ENCODE measurements at places on chromosomes 2 and 18.
A peak's percentile ranks its signal among the peaks of the same experiment; 100 is the strongest.

- DNase-seq: no peak
These were observed 91.5 kb downstream of the CCBE1 start for GRCh38 chr18:59605633-59606192.

- no peak for DNase-seq
These were observed 216.4 kb downstream of the NR4A2 start for GRCh38 chr2:156116113-156116512.

GRCh38 chr2:217279140-217279539 is 419.3 kb upstream of the TNP1 start:
- no peak for DNase-seq

- no peak for DNase-seq
These were observed 5.1 kb upstream of the PROM2 start for GRCh38 chr2:95269036-95269680.

DNA sequence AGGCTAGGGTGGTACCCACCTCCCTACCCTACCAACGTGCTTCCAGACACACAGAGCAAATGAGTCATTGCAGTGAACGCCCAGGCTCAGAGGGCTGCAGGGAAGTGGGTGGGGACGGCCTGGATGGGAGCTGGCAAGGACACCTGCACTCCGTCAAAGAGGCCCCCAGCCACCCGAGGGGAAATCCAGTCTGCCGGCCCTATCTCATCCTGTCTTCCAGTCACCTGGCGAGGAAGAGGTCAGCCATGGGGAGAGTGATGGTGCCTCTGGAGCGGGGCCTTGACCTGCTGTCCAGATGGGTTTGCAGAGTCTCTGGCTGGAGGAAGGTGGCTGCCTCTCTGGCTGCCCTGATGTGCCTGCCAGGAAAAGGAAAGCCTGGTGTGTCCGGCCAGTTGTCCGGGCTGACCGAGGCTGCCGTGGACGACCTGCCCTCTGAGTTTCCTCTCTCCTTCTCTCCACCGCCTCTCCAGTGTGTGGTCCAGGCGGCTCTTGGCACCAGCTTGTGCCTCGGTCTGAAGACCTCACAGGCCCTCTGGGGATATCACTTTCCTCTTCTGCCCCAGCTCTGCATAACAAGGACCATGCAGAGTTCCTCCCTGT is 209.7 kb upstream of the COPS8 start:
- no peak for DNase-seq

DNA sequence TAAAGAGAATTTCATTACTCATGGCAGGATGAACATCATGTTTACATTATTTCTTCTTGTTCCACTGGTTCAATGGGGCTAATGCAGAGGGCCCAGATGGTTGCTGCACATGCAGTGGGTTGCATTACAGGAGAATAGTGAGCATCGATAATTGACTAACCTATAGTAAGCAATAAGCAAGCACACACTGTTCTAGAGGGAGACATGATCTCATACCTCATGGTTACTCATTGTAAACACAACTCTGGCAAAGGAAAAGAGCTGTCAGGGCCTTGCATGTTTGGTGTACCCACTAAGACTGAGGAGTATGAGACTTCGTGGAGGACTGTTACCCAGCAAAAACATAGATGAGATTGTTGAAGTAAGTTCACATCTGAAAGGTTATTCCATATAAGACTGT is 885.6 kb upstream of the VRK2 start:
- no peak for DNase-seq

GRCh38 chr18:21298351-21298750 is 56.3 kb downstream of the GREB1L start:
- no peak for DNase-seq

- DNase-seq: no peak
These were observed 1533.0 kb downstream of the LRP1B start for GRCh38 chr2:140597836-140598235.

DNA sequence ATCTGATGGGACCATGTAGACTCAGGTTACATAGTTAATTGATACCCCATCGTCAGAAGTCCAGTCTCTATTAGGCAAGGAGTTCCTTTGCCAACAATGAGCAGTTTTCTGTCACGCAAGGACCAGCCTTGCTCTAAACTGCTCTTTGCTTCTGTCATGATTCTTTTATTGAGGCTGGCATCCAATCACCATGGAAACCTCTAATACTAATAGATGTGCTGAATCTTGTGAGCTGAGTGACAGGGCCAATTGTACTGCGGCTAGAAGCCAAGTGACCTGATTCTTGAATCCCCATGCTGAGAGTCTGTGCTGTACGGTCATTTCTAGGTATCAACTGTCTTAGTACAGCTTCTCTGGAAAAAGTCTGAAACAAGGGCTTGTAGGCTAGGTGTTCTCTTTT is 395.6 kb downstream of the RND3 start:
- no peak for DNase-seq

GRCh38 chr2:205651719-205652118 is 30.6 kb upstream of the NRP2 start:
- DNase-seq: no peak

DNA sequence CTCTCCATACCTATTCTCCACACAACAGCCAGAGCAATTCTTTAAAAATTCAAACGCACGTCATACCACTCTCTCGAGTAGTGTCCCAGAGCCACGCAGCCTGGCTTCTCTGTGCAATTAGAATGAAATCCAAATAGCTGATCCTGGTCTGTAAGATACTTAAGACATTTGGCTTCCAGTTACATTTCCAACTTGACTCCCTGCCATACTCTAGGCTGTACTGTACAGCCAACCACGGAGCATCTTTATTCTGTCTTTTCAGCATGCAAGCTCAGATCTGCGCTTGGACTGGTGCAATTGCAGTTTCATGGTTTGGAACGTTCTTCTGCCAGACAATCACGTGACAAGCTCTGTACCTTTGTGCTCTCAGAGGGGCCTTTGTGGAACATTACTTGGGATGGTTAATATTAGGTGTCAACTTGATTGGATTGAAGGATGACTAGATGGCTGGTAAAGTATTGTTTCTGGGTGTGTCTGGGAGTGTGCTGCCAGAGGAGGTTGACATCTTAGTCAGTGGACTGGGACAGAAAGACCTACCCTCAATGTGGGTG is 325.6 kb downstream of the SOX11 start:
- no peak for DNase-seq

GRCh38 chr18:79930020-79930642 is 21.3 kb downstream of the SLC66A2 start:
- no peak for DNase-seq

DNA sequence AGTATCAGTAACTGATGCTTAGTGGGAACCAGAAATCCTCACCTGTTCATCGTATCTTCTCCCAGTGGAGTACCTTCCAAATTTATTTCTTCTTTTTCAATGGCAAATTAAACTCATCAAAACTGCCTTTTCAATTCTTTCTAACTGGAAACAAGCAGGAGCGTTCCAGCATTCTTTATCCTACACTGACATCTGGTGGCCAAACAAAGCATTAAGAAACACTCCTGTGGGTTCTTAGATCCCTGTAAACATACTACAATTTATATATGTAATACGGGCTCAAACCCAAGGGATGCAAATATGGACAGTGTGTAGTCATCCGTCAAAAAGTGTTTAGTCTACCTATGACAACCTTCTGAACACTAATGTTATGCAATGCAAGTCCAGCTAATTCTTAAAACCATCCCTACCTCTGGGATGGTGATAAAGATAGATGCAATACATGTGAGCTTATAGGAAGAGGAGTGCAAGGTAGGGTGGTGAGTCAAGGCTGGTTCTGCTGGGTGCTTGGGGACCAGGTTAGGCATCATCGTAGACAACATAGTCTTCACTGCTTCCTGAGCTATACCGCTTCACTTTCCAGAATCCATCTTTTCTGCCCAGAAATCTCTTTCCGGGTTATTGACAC is 375.0 kb downstream of the CTNNA2 start:
- DNase-seq: no peak

DNA sequence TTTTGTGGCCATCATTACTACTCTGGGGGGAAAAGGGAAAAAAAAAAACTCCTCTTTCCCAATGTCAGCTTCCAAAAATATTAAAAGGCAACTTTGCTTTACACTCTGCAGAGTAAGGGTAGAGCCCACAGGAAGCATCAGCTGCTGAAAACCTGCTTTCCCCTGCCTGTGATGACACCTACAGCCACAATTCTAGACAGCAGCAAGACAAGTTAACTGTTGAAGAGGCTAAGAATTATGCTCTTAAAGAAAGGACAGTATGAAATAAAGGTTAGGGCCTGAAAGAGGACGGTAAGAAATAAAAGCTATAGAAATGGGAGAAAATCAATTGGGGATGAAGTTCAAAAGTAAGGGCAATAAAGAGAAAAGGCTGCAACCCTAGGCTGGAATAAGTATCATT is 3.0 kb downstream of the PDE11A start:
- DNase-seq: no peak

- DNase-seq: no peak
These were observed 104.7 kb upstream of the NABP1 start for GRCh38 chr2:191573216-191573615.

DNA sequence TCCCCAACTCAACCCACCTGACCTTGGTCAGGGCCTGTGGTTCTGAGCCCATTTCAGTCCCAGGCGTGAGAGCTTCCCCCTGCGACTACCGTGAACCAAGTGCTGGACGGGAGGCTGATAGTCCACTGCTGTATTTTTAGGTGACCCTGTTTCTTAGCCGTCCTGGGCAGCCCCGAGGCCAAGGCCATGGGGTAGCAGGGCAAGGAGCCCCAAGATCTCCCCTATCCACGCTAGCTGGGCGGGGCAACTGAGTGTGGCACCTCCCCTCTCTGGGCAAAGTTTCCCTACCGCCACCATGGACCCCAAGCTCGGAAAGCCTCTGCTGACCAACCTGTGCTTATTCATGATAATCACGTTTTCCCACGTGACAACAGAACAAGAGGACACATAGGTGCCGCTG is 583 bp upstream of the KLHL30 start:
- DNase-seq: no peak

GRCh38 chr2:239073270-239073669 is 225.4 kb downstream of the TWIST2 start:
- DNase-seq: no peak

DNA sequence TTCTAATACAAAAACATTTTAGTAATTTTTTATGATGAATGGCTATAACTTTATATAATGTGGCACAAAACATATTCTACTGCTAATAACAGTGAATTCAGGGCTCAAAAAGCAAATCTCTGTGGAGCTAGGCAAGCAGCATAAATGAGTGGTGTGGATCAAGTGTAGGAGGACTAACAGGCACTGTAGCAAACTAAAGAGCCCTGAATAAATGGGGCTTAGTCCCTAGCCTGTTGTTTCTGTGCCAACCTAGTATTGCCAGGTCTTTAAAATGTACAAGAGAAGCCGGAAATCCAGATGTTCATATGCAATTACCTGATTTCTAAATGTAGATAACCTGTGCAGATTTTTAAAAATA is 18.5 kb downstream of the REL start:
- no peak for DNase-seq

DNA sequence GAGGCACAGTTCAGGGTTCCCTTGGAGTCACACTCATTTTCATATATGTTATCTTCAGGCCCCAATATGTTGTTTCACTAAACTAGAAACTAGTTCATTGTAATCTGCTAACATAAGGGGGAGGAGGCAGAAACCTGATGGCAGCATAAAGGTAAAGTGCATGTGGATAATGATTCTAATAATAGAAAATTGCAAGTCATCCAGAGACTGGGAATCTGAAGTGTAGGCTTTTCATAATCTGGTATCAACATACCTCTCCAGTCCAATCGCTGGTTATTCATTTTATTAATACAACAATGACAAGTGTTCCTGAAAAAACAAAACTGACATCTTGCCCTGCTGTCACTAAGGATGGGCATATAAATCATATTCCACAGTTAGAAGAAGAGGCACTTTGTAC is 326.3 kb upstream of the ZNF804A start:
- DNase-seq: no peak

GRCh38 chr18:6269660-6270332 is 144.9 kb downstream of the L3MBTL4 start:
- no peak for DNase-seq

- DNase-seq: no peak
These were observed 1.2 kb downstream of the TMEM200C start for GRCh38 chr18:5893956-5894610.

DNA sequence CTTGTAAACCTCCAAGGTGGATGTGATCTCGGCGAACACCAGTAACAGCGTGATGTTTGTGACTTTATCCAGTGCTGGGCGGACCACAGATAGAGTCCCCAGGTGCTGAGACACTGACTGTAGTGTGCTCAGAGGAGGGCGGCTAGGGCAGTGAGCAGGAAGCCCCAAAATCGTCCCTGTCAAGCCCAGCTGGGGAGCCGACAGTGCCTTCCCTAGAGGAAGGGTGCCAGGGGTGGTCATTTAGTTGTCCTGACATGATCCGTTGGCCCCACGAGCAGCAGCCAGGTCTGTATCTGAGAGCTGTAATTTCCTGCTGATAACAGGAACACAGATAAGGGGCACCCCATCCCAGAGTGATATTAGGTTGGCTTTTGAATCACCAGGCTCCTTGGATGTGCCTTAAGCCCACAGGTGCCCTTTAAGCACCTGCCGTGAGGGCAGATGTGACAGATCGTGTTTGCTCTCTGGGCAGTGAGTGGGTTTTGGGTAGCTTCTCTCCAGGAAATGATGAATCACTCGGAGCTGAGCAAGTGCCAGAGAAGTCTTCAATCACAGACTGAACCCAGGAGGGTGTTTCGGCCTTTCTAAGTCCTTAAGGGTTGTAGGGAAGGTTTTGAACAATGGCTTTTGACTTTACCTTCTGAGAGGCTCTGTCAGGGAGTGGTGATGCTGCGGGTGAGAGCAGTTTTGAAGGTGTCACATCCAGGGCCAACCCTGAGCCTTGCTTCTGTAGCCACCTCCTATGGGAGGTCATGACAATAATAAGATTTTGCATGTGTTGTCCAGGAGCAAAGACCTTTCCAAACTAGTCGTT is 7.7 kb downstream of the LPIN1 start:
- peak; percentile 77 for DNase-seq

DNA sequence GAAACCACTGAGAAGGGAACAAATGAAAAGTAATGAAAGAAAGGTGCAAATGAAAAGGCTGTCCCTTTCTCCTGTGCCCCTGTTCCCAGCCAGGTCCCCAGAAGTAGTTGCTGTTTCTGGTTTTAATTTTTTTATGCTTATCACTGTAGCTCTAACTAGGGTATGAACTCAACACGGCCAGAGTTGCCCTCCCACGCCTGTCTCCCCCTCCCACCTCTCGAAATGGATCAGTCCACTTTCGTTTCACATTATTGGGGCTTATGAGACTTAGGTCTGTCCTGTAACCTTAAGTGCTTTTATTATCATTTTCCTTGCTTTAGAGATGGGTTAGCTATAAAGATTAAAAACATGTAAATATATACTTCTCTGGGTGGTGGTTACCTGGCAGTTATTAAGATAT is 8.6 kb downstream of the RBFA start:
- no peak for DNase-seq

GRCh38 chr2:66701251-66701650 is 266.3 kb downstream of the MEIS1 start:
- DNase-seq: no peak

- no peak for DNase-seq
These were observed 170.8 kb downstream of the FSHR start for GRCh38 chr2:48983551-48983950.

DNA sequence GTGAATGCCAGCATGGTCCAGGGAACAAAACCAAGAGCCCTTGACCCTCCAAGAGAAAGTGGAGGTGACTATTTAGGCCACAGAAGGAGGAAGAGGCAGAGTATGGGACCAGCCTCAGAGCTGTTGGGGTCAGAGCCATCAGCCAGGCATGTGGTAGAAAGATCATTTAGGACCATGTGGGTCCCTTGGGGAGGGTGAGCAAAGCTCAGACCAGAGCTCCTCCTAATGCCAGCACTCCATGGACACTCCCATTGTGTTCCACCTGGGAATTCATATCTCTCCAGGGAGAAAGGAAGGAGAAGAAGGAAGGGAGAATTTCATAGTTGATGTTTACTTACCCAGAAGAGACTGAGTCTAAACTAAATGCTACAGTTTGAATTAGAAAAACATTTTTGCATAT is 73.2 kb downstream of the CYBRD1 start:
- DNase-seq: no peak
